Stimulated activated CD4-positive, alpha-beta T cell treated with anti-CD3 and anti-CD28 coated beads, Interleukin-4, amount 100 ng/mL, for 1 hour (primary cell): ENCODE measurements at places on chromosomes 5 and 9.

DNA sequence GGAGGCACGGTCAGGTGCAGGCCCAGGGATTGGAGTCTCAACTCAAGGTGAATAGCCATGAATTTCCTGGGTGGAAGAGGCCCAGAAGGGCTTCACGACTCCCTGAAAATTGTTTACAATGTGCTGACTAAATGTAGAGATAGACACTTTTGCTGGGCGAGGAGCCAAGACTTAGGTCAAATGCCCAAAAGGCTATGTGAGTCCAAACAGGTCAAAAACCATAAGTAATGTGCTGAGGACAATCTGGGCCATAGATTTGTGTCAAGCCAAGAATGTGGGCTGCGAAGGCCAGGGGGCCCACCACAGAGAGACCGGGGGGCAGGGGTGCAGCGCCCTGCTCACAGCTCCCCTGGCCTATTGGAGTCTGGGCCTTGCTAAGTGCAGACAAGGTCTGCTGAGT lies 197.8 kb downstream of the HSPA4 start:
- DNase-seq, result no peak

DNA sequence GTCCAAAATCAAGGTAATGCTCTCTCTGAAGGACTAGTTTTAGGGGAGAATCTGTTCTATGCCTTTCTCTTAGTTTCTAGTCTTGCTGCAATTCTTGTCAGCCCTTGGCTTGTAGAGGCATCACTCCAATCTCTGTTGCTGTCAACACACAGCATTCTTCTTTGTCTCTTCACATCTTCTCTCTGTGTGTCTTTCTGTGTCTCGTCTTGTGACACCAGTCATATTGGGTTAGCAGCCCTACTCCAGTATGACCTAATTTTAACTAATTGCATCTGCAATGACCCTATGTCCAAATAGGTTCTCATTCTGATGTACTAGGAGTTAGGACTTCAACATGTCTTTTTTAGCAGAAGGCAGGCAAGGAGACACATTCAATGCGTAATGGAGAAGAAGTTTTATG lies 1110.6 kb downstream of the DTWD2 start:
- DNase-seq, result no peak

- no peak for DNase-seq
These were observed 240.1 kb upstream of the GRAMD2B start for GRCh38 chr5:126182971-126183695.

DNA sequence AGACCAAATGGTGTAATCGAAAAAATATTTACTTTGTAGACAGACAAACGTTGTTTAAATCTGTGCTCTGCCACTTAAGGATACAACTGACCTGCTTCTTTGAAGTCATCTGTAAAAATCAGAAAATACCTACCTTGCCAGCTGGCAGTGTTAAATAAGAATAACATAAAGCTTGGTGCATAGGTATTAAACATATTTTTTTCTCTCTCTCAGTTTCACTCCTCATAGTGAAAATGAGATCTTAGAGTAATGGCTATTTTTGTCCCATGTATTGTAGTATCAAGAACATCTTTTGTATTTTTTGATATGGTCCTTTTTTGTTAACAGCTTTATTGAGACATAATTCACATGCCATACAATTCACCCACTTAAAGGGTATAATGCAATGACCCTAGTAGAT lies 17.9 kb upstream of the RANBP17 start:
- no peak for DNase-seq

DNA sequence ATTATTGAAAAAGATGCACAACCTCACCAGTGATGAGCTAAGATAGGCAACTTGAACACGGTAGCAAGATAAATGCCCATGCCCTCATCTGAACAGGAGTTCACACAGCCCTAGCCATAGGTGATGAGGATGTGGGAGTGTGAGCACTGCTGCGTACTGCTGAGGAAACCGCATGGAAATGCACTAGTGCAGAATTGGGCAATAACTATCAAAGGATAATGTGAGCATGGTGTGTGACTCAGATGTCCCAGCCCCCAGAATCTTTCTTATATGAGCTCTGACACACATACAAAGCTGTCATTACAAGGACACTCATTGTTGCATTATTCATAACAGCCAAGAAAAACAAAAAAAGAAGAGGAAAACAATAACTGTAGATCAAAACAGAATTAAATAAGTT lies 521.2 kb downstream of the IRX1 start:
- no peak for DNase-seq
